Amniotic stem cell (primary cell): ENCODE measurements at places on chromosomes 7 and 10.
A peak's percentile ranks its signal among the peaks of the same experiment; 100 is the strongest.

DNA sequence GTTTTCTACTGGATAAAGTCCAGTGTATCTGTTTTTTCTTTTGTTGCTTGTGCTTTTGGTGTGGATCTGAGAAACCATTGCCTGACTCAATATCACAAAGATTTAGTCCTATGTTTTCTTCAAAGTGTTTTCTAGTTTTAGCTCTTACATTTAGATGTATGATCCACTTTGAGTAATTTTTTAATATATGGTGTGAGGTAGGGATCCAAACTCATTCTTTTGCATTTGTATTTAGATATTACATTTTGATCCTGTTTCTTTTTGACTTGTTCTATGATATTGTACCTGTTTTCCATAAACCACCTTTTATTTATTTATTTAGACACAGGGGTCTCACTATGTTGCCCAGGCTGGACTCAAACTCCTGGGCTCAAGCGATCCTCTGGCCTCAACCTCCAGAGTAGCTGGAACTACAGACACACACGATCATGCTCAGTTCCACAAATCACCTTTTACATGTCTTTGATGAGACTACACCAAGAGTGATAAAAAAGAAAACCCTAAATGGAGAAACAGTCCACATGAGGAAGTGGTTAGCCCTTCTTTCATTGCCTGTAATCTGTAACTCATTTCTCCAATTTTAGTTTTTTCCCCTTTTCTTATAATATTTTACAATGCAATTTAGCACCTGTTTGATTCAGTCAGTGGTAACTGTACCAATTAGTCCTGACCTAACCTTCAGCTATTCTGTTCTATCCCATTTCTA is 86.0 kb downstream of the SLC37A3 start:
- no peak for DNase-seq

GRCh38 chr7:999149-999879 is 16.3 kb downstream of the CYP2W1 start:
- DNase-seq = no peak

DNA sequence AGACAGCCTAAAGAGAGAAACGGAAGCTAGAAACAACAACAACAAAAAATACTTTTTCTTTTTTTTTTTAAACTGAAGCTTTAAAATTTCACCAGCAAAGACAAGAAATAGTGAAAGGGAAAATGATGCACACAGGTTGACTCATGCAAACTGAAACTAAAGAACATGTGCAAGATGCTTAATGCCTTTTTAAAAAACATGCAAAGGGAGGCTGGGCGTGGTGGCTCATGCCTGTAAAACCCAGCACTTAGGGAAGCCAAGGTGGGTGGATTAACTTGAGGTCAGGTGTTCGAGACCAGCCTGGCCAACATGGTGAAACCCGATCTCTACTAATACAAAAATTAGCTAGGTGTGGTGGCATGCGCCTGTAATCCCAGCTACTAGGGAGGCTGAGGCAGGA is 15.1 kb upstream of the CUBN start:
- no peak for DNase-seq

- DNase-seq = no peak
Observed at GRCh38 chr7:74561898-74562613, 95.5 kb upstream of the GTF2I start.

DNA sequence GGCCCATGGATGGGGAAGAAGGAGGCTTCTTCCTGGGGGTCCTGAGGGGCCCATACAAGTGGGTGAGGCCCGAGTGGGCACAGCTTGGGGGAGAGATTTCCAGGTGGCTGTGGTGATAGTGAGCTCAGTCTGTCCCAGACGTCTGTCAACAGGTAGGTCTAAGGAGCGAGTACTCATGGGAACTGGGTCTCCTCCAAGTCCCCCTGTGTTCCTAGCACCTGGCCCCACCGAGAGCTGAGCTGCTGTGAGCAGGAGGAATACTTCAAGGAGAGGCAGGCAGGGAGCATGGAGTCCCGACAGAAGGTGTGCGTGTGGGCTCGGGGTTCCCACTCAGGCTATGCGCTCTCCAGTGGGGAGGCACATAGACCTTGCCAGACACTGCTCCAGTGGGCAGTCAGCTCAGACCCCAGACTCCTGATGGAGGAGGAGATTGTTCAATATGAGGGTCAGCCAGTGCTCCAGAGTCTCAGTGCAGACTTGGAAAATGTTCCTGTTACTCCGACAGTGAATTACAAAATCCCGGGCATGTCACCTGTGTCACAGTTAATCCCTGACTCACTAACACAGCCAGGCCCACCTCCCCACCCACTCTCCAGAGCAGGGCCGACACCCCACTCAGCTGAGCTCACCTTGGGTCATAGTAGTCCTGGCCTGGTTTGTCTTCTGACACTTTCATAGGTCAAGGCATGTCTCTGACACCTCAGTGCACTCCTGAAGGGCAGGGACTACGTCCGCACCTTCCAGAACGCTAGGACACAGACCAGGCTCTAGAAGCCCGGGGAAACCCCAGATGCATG is 28.2 kb upstream of the C10orf53 start:
- DNase-seq = no peak

- DNase-seq = no peak
Observed at GRCh38 chr10:11184093-11184492, 166.4 kb downstream of the CELF2 start.

DNA sequence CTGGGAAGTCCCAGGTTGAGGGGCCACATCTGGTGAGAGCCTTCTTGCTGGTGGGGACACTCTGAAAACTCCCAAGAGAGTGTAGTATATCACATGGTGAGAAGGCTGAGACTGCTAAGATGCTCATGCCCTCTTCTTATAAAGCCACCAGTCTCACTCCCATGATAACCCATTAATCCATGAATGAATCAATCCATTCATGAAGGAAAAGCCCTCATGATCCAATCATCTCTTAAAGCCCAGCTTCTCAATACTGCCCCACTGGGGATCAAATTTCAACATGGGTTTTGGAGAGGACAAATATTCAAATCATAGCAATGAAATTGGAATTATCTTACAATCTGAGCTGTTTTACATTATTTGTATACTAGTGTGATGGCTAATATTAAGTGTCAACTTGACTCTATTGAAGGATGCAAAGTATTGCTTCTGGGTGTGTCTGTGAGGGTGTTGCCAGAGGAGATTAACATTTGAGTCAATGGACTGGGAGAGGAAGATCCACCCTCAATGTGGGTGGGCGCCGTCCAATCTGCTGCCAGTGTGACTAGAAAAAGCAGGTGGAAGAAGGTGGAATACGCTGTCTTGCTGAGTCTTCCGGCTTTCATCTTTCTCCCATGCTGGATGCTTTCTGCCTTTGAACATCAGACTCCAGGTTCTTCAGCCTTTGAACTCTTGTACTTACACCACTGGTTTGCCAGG is 14.3 kb upstream of the UBE2D1 start:
- no peak for DNase-seq

- no peak for DNase-seq
Observed at GRCh38 chr10:131311402-131311660, 190 bp downstream of the TCERG1L start.

- peak; percentile 87 for DNase-seq
Observed at GRCh38 chr7:140696024-140696679, 356 bp upstream of the NDUFB2 start.
